Left hindlimb (tissue), 1 donor: ENCODE measurements at places on chromosomes 13 and 19.
A peak's percentile ranks its signal among the peaks of the same experiment; 100 is the strongest.

DNA sequence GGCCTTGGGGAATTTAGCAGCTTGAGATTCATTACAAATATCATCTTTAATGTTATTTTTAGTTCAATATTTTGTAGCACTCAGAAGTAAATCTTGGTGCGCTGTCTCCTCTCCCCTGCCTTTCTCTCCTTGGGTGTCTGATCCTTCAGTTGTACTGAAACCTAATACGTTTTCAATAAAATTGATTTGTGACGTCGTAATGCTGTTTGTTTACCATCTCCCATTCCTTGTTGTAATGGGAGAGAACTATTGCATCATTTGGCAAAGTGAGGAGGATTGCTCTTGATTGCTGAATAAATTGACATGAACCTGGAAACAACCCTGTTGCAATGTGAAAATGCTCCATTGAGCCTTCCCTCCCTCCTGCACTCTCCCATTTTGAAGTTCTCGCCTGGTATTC, 43.2 kb upstream of the TSHZ3 start:
- DNase-seq = no peak

GRCh38 chr13:83248751-83249150, 633.5 kb downstream of the SLITRK1 start:
- DNase-seq = no peak

DNA sequence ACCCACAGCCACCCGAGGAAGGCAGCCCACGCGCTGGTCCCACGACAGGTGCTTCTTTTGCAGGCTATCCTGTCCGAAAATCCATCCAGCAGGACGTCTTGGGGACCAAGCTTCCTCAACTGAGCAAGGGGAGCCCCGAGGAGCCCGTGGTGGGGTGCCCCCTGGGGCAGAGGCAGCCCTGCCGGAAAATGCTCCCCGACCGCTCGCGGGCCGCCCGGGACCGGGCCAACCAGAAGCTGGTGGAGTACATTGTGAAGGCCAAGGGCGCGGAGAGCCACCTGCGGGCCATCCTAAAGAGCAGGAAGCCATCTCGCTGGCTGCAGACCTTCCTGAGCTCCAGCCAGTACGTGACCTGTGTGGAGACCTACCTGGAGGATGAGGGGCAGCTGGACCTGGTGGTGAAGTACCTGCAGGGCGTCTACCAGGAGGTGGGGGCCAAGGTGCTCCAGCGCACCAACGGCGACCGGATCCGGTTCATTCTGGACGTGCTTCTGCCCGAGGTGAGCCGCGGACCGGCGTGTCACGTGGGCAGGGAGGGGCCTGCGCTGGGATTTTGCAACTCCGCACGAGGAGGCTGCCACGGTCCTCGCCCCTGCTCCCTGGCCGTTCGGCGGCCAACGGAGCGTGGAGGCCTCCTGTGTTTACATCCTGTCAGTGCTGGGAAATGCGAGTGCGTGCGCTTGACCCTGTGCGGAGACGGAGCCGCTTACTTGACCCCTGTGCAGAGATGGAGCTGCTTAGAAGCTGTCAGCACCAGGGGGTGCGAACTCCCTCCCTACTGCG, 12.9 kb upstream of the NDUFS7 start:
- no peak for DNase-seq

DNA sequence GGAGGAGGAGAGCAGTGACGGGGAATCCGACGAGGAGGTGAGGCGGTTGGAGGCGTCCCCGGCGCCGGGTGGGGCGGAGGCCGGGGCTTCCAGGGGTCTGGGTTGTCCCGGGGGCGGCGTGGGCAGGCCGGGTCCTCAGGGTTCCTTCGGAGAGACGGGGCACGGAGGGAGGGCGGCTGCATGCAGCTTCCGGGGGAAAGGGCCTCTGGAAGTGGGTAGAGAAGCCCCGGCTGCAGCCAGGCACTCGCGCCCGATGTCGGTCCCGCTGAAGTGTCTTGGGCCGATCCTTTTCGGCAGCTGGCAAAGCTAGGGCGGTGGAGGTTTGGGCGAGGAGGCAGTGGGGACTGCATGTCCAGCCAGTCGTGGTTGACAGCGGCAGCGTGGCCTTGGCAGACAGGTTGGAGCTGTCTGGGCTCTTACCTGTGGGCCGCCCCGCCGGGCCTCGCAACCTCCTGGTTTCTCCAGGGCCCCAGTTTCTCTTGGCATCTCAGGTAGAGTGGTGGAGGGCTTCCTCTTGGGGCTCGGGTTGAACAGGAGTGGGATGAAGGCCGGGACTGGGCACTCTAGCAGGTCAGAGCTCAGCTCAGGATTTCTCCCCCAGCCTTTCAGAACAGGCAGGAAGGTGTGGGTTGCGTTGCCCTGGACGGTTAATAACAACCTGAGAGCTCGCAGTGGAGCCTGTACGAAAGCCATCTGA, 690 bp downstream of the KMT2B start:
- DNase-seq = peak; percentile 50

DNA sequence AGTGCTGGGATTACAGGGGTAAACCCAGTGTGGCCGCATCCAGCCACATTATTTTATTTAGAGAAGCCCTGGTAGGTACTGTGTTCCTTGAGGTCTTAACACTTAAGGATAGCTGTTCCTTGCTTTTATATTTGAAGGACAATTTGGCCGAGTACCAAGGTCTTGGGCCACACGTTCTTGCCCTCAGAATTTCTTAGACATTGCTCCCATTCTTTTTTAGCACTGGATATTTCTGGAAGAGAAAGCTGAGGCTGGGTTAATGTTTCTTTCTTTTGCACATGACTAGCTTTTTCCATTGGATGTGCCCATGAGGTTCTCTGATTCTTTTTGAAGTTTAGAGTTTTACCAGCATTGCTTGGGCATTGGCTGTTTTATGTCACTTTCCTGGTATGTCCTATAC, 5.5 kb upstream of the RNF113B start:
- DNase-seq = no peak

- DNase-seq = no peak
These were observed 5.4 kb upstream of the ZNF98 start for GRCh38 chr19:22427547-22427946.
